ENCODE measurements at places on chromosomes 16 and 17.

- DNase-seq: no peak
Measured at GRCh38 chr17:5864741-5865657, 205.2 kb upstream of the WSCD1 start.

- no peak for DNase-seq
Measured at GRCh38 chr16:86505899-86506864, 4.1 kb upstream of the FOXF1 start.

- DNase-seq: no peak
Measured at GRCh38 chr16:17309510-17309909, 161.2 kb downstream of the XYLT1 start.

DNA sequence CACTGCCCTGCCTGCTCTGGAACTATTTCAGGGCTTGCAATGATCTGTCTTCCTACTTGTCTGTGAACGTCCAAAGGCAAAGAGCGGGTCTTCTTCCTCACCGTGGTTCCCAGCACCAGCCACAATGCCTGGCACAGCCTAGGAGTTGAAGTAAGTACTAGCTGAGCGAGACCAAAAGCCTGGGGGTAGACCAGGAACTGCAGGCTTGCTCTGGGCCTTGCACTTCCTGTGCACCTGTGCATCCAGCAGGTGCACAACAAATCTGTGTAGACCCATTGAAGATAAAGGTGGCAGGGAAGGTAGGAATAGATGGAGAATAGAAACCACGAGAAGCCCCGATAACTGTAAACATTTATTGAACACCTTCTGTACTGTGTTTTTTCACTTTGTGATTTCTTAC is 4.6 kb downstream of the FAM171A2 start:
- no peak for DNase-seq

GRCh38 chr17:12445331-12445730 is 220.4 kb upstream of the MYOCD start:
- DNase-seq: no peak

DNA sequence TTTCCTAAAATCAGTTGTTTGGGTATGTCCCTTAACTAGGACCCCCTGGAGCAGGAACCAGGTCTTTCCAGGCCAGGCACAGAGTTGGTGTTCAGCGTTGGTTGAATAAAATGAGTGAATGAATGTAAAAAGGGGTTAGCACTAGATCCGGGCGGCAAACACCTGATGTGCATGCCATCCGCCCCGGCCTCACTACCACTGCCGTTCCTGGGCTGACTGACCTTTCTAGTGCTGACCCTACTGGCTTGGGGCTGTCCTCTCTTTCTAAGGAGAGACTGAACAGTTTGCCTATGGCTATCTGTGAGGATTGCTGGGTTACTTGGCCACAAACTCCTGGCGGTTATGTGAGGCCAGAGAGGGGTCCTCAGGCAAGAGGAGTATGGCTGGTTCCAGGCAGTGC is 10.1 kb upstream of the PHF12 start:
- no peak for DNase-seq

GRCh38 chr17:33962857-33963655 is 292.0 kb upstream of the CCL2 start:
- DNase-seq: peak; percentile 94

DNA sequence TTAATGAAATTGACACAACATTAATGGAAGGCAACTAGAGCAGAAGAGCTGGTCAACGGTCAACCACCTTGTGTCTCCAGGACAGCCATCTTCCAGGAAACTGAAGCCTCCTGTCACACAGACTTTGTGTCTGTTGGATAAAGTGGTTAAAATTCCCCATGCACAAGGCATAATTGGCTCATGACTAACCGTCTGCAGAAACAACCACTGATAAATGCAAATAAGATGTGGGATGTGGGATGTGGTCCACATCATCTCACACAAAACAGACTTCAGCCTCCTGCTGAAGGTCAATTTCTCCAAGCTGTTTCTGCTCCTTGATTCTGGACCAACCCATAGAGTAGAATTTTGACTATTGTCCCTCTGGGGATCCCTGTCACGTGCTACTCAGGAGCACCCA is 26.9 kb upstream of the XYLT1 start:
- DNase-seq: no peak

DNA sequence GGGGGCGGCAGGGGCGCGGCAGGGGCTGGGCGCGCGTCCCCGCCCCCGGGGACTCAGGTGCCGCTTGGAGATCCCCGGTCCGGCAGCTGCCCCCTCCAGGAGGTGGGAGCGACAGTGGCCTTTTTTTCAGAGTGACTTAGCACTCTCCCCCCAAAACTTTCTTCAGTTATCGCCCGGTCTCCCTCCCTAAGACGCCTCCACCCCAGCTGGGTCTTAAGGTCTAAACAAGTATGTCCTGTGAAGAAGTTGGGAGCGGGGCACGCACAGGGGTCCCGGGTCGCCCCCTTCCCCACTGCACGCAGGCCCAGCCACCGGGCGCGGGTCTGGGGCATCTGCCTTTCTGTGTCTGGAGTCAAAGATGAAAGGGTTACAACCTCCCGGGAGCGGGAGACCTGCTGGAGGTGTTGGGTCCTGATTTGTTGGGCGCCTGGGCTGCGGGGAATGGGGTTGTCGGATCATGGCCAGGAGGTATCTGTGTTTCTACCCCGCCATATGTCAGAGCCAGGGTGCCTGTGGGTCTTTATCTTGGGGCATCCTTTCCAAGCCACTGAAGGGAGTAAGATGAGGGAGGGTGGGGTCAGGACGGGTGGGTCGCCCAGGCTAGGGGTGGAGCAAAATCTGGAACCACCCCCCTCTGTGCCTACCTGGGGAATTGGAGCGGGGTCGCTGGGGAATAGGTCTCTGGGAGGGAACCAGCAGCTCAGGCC is 757 bp downstream of the FMNL1 start:
- DNase-seq: peak; percentile 71

GRCh38 chr17:56571456-56571855 is 22.0 kb upstream of the NOG start:
- no peak for DNase-seq

DNA sequence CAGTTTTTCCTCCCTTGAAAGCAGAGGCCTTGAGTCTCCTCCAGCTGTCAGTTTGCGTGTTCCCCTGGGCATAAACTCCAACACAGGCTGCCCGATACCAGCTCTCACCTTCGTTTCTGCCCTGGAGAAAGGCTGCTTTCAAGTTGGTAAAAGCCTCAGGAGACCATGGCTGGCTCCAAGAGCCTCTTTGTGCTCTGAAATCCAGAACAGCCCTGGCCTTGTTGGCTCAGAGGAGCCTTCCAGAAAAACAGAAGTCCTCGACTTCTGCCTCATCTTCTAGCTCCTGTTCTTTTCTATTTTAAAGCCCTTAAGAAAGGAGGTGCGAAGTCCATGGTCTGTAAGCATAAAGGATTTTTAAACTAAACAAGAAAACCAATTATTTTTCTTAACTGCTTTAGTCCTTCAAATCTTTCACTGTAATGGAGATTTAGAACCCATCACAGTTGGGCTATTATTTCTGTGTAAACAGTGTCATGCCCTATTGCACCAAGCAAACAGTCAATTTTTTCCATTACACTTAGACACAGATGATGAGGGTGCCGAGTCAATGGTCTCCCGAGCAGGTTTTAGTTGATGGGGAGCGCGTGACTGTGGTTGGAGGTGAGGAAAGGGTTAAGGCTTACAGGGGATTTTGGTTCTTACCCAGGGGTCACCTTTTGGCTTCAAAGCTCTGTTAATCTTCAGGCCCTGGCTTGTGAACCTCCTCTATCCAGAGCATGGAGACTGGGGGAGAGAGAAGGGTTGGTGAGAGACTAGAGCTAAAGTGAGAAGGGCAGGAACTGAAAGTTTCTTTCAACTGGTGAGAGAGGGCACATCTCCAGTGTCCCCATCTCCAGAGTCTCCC is 212.8 kb downstream of the MSI2 start:
- DNase-seq: no peak

GRCh38 chr16:427250-427649 is 1.8 kb downstream of the RAB11FIP3 start:
- DNase-seq: peak; percentile 14

GRCh38 chr16:57297856-57298255 is 13.4 kb upstream of the PLLP start:
- DNase-seq: no peak

- no peak for DNase-seq
Measured at GRCh38 chr17:83053021-83053681, 26.3 kb upstream of the METRNL start.

DNA sequence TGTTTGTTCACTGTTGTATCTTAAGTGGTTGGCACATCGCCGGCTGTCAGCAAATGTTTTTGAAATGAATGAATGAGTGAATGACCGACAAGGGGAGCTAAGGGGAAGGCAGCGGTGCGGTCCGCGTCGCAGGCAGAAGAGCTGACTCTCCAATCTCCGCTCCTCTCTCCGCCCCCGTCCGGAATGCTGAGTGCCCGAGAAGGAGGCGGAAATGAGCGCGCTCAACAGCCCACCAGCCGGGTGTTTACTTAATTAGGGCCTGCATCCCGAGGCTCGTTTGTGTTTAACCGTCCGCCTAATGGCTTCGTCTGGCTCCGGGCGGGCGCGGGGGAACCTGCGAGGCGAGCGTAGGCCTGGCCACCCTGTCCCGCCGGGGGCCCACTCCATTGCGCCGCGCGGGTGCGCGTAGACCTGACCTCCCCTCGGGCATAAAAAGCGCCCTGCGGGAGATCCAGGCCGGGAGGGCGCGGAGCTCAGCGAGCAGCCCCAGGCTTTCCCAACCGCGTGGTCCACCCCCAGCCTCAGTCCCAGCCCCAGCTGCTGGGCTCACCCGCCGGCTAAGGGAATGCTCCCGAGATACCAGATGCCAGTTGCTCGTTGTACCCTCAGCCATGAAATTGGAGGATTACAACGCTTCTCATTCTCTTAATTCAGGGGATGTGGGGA is 2.5 kb upstream of the CDH3 start:
- DNase-seq: peak; percentile 48

DNA sequence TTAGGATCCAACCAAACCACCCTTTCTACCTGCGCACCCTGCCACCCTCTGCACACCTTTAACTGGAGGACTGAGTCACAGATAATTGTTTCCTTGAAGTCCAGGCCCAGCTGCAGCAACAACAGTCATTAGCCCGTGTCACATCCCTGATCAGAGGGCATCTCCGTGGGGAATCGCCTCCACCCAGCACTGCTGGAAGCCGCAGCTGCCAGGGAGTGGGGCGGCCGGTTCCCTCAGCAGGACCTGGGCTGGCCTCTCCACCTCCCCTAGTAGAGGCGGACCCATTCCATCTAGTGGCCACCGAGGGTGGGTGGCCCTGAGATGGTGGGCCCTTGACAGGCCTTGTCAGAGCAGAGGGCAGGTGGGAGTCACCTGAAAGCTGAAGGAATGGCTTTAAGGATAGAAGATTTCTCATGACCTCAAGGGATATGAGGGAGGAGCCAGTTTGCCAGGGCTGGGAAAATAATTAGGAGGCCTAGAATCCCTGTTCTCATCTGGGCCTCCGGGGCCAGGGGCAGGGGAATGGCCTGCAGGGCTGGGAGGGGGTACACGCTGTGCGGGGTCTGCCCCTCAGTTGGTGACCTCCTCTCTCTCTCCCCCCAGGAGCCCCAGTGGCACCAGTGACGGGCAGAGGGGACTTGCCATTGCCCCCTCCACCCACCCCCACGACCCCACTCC is 6.2 kb downstream of the PRSS53 start:
- DNase-seq: no peak

DNA sequence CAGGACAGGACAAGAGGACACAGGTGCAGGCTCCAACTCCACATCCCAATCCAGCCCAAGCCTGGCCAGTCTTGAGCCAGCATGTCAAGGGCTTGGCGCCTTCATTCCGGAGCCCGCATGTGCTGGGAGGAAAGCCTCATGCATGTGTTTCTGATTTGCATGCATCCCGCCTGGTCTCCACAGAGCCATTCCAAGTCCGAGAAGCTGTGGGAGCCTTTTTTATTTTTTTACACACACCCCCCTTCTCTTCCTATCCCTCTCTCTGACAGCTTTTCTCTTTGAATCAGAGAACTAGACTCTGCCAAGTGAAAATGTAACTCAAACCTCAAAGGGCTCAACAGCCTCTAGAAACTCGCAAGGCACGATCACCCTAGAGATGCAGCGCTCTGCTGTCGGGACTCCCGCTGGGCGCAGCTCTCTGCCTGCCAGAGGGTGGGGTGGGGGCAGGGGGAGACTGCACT is 45.1 kb downstream of the NOG start:
- no peak for DNase-seq

DNA sequence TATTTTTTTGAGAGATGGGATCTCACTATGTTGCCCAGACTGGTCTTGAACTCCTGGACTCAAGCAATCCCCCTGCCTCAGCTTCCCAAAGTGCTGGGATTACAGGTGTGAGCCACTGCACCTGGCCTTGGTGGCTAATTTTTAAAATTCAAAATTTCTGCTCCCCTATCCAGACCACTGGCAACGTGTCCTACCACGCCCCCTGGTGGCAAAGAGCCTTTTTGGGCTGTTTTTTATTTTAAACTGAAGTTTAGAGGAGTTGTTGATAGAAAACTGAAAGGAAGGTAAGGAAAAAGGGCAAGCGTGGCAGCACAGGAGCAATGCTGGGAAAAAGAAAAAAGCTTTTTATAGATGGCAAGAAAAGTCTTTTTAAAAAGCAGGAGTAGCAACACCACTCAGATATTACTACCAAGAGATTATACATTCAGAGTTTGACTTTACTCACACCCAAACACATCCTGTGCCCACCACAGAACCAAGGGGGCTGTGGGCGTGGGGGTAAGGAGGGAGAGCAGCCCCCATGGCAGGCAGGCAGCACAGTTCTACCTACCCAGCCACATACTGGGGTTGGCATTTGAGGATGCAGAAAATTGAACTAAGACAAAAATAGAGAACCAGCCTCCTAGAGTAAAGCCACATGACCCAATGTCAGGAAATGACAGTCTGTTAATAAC is 4.2 kb upstream of the MXRA7 start:
- DNase-seq: peak; percentile 63

DNA sequence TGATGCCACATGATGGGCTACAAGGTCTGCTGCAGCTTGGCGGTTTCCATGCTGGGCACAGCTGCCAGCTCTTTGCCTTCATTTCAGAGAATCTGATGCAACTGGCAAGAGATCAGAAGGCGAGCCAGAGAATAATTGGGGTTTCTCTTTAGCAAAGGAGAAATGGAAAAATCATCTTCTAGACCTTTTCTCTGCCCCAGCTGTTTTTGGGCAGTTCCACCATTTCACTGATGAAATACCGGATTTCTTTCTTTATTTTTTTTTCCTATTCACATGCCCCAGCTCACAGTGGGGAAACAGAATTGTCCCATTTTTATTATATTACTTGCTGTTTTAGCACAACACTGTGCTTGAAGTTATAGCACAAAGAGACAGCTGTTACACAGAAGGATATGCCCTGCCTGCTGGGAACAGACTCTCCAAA is 439.3 kb upstream of the GOT2 start:
- no peak for DNase-seq

All from common myeloid progenitor, CD34-positive (primary cell).